K562 (cell line): ENCODE measurements at places on chromosomes 13 and 19. TPM values are rescaled to one million over a fixed set of nuclear protein-coding genes. Genes with fewer than 3 reads are reported as not detected.

FAM83E gene
- total RNA-seq, result 0.71 and 1.3 TPM in 2 replicates

ICAM5 gene
- 69.7 and 89.5 TPM in 2 replicates for total RNA-seq

GRCh38 chr19:51060336-51060735 is 4.6 kb downstream of the KLK13 start:
- no peaks in the 10 kb centered on the region for H3K36me3 ChIP-seq
- no peak overlapping the region for H3K4me3 ChIP-seq
- DNase-seq, result no peak
- H3K27me3 ChIP-seq, result no peaks in the 10 kb centered on the region

- H3K4me3 ChIP-seq, result no peak overlapping the region
- H3K27ac ChIP-seq, result no peak overlapping the region
- no peaks in the 10 kb centered on the region for H3K4me1 ChIP-seq
- no peak for DNase-seq
Observed at GRCh38 chr13:49560270-49561061, 24.9 kb downstream of the RCBTB1 start.

MBD3 gene
- 114 and 137 TPM in 2 replicates for total RNA-seq

ZFP14 gene
- total RNA-seq, result 0.65 and 1.2 TPM in 2 replicates

- no peaks in the 10 kb centered on the region for H3K36me3 ChIP-seq
- H3K4me1 ChIP-seq, result no peaks in the 10 kb centered on the region
- DNase-seq, result no peak
- no peak overlapping the region for H3K4me3 ChIP-seq
- peaks cover 8% of the 10 kb centered on the region; the same call in 1 of the 3 replicates for H3K27me3 ChIP-seq
Observed at GRCh38 chr19:54484451-54484850, 11.4 kb upstream of the CDC42EP5 start.

GRCh38 chr19:53971673-53972072 is 8.9 kb downstream of the CACNG8 start:
- peaks cover 33% of the 10 kb centered on the region for H3K27me3 ChIP-seq
- no peaks in the 10 kb centered on the region for H3K36me3 ChIP-seq
- DNase-seq, result no peak
- no peaks in the 10 kb centered on the region for H3K4me1 ChIP-seq
- no peak overlapping the region for H3K27ac ChIP-seq

GRCh38 chr13:37381502-37381901 is 217.1 kb downstream of the POSTN start:
- no peaks in the 10 kb centered on the region for H3K27me3 ChIP-seq
- no peaks in the 10 kb centered on the region for H3K4me1 ChIP-seq
- DNase-seq, result no peak

TRAPPC6A gene
- total RNA-seq, result 17.8 and 20.2 TPM in 2 replicates

TPTE2 gene
- not detected in 2 replicates for total RNA-seq

- no peak overlapping the region for H3K4me3 ChIP-seq
- no peak for DNase-seq
Observed at GRCh38 chr19:54369082-54369687, 4.5 kb upstream of the LAIR1 start.

MEIOSIN gene
- 1.5 and 2.0 TPM in 2 replicates for total RNA-seq

SIGLEC5 gene
- not detected in 2 replicates for total RNA-seq

DNA sequence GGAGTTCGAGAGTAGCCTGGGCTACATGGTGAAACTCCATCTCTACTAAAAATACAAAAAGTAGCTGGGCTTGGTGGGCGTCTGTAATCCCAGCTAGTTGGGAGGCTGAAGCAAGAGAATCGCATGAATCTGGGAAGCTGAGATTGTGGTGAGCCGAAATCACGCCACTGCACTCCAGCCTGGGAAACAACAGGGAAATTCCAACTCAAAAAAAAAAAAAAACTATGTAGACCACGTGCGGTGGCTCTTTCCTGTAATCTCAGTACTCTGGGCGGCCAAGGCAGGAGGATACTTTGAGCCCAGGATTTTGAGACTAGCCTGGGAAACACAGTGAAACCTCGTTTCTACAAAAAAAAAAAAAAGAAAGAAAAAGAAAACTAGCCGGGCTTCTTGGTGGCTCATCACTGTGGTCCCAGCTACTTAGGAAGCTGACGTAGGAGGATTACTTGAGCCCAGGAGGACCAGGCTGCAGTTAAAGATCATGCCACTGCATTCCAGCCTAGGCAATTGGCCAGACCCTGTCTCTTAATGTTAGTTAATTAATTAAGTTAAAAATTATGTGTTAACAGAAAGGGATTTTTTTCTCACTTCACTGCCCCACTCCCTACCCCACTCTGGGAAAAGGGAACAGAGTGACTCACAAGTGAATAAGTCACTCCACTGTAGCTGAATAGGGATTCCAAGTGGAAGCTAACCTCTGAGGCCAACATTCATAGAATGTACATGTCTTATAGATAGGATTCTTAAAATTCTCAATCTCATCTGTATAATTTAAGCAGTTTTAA is 2.2 kb downstream of the ZNF83 start:
- no peaks in the 10 kb centered on the region for H3K27me3 ChIP-seq
- no peak for DNase-seq
- H3K4me3 ChIP-seq, result no peak overlapping the region
- no peak overlapping the region for H3K27ac ChIP-seq

DNA sequence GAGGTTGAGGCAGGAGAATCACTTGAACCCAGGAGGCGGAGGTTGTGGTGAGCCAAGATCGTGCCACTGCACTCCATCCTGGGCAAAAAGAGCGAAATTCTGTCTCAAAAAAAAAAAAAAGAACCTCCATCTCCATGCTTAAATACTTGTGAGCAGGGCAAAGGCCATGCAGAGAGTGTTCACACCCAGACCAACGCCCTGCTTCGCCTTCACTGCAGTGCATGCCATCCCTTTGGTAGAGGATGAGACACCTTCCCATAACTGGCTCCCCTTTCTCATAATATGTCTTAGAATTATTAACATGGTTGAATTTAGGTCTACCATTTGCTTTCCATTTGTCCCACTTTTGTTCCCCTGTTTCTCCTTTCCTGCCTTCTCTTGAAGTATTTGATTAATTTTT is 15.4 kb downstream of the BBC3 start:
- H3K36me3 ChIP-seq, result peaks cover 14% of the 10 kb centered on the region; the same call in 2 of the 3 replicates
- H3K4me3 ChIP-seq, result no peak overlapping the region
- no peaks in the 10 kb centered on the region for H3K27me3 ChIP-seq
- DNase-seq, result no peak

NPAS1 gene
- 5.2 and 5.3 TPM in 2 replicates for total RNA-seq

- DNase-seq, result no peak
- no peaks in the 10 kb centered on the region for H3K4me1 ChIP-seq
- H3K36me3 ChIP-seq, result no peaks in the 10 kb centered on the region
- H3K4me3 ChIP-seq, result no peak overlapping the region
Observed at GRCh38 chr13:101453784-101454201, 1.3 kb downstream of the ITGBL1 start.

CAPN12 gene
- 3.7 and 4.8 TPM in 2 replicates for total RNA-seq

GRCh38 chr13:27293076-27293691 is 22.6 kb downstream of the RASL11A start:
- no peaks in the 10 kb centered on the region for H3K4me1 ChIP-seq
- no peak overlapping the region for H3K27ac ChIP-seq
- no peak for DNase-seq
- H3K4me3 ChIP-seq, result no peak overlapping the region

GRCh38 chr19:861756-862580 is 2.5 kb downstream of the CFD start:
- peak overlapping the region; percentile 62 for H3K4me3 ChIP-seq
- peaks cover 25% of the 10 kb centered on the region for H3K4me1 ChIP-seq
- peak overlapping the region; percentile 91; the same call in 2 of the 3 replicates for H3K27ac ChIP-seq
- DNase-seq, result peak; percentile 94

DNA sequence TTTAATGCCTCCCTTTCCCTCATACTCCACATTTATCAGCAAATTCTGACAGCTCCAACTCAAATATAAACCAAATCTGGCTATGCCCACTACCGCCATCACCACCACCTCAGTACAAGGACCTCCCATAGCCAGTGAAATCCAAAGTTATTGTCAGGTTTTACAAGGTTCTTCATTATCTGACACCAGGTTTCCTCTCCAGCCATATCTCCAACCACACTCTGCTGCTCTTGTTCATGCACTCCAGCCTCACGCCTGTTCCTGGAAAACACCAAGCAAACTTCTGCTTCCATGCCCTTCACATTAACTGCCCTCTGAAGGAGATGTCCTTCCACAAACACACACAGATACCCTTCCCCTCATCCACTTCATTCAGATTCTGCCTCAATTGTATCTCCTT is 102.2 kb upstream of the MIR17HG start:
- no peaks in the 10 kb centered on the region for H3K27me3 ChIP-seq
- no peaks in the 10 kb centered on the region for H3K36me3 ChIP-seq
- no peaks in the 10 kb centered on the region for H3K4me1 ChIP-seq
- no peak overlapping the region for H3K4me3 ChIP-seq
- DNase-seq, result no peak

- H3K4me1 ChIP-seq, result no peaks in the 10 kb centered on the region
- H3K27ac ChIP-seq, result no peak overlapping the region
- no peaks in the 10 kb centered on the region for H3K36me3 ChIP-seq
Observed at GRCh38 chr13:106523576-106523975, 11.9 kb downstream of the EFNB2 start.

GRCh38 chr13:41312176-41312500 is 1.1 kb downstream of the NAA16 start:
- H3K27me3 ChIP-seq, result no peaks in the 10 kb centered on the region
- H3K4me1 ChIP-seq, result peaks cover 7% of the 10 kb centered on the region; the same call in 2 of the 3 replicates
- peak; percentile 18 for DNase-seq
- peak overlapping the region; percentile 98 for H3K4me3 ChIP-seq
- H3K27ac ChIP-seq, result peak overlapping the region; percentile 91

FCAR gene
- not detected in 2 replicates for total RNA-seq

SERPINE3 gene
- total RNA-seq, result not detected in 2 replicates

OR1I1 gene
- not detected in 2 replicates for total RNA-seq

GRCh38 chr13:110367620-110368019 is 60.5 kb downstream of the COL4A2 start:
- no peaks in the 10 kb centered on the region; the same call in 2 of the 3 replicates for H3K27me3 ChIP-seq
- no peak for DNase-seq
- H3K4me1 ChIP-seq, result no peaks in the 10 kb centered on the region
- no peaks in the 10 kb centered on the region for H3K36me3 ChIP-seq

COX7A1 gene
- total RNA-seq, result not detected in 2 replicates

GRCh38 chr19:39236527-39236926 is 8.3 kb downstream of the IFNL3 start:
- H3K36me3 ChIP-seq, result no peaks in the 10 kb centered on the region
- H3K4me3 ChIP-seq, result no peak overlapping the region
- DNase-seq, result no peak
- no peak overlapping the region for H3K27ac ChIP-seq

DNA sequence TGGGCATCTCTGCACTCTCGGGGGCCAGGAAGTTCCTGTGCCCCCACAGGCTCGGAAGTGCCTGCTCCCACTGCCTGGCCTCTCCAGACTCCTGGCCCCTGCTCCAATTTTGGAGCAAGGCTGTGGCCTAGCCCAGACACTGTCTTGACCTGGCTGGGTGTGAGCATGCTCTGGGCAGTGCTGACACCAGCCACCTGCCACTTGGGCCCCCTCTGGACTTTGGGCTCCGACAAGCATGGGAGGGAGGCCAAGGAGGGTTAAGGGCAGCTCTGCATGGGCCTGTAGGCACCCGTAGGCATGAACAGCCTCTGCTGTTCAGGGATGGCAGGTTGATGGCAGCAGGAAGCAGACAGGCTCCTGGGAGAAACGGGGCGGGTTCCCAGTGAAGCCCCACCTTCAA is 26.0 kb upstream of the RBM26 start:
- H3K27me3 ChIP-seq, result no peaks in the 10 kb centered on the region
- peaks cover 3% of the 10 kb centered on the region; the same call in 1 of the 2 replicates for H3K4me1 ChIP-seq
- no peak overlapping the region for H3K27ac ChIP-seq
- H3K4me3 ChIP-seq, result no peak overlapping the region
- H3K36me3 ChIP-seq, result no peaks in the 10 kb centered on the region
- DNase-seq, result no peak

ZNF99 gene
- not detected in 2 replicates for total RNA-seq

GRCh38 chr13:112431734-112432133 is 55.6 kb downstream of the SPACA7 start:
- DNase-seq, result no peak
- no peaks in the 10 kb centered on the region for H3K36me3 ChIP-seq
- H3K4me1 ChIP-seq, result no peaks in the 10 kb centered on the region

GRCh38 chr19:3367628-3368440 is 1.5 kb downstream of the NFIC start:
- peak overlapping the region; percentile 73 for H3K4me3 ChIP-seq
- H3K36me3 ChIP-seq, result peaks cover 35% of the 10 kb centered on the region; the same call in 2 of the 3 replicates
- peak; percentile 38 for DNase-seq
- H3K27me3 ChIP-seq, result no peaks in the 10 kb centered on the region

DNA sequence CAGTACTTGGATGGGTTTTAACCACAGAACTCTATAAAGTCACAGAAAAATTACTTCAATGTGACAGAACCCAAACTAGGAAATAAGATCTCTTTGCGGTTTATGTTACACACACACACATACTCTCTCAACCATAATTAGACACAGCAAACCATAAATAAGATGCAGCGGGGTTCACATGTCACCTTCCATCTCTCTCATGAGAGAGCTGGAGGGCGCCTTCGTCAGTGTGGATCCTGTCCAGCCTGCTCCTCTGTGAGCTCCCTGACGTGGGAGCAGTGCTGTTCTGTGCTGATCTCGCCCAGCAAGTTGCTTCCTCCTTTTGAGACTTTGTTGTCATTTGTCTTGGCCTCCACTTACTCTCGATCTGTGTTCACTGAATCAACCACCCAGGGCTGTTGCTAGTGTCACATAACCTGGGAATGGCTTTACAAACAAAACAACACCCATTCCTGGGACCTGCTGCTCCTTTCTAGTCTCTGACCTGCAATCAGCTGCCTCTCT is 204.9 kb upstream of the KL start:
- H3K4me3 ChIP-seq, result no peak overlapping the region
- H3K27me3 ChIP-seq, result no peaks in the 10 kb centered on the region
- no peak for DNase-seq
- no peaks in the 10 kb centered on the region for H3K4me1 ChIP-seq
- H3K36me3 ChIP-seq, result no peaks in the 10 kb centered on the region
- no peak overlapping the region for H3K27ac ChIP-seq

DNA sequence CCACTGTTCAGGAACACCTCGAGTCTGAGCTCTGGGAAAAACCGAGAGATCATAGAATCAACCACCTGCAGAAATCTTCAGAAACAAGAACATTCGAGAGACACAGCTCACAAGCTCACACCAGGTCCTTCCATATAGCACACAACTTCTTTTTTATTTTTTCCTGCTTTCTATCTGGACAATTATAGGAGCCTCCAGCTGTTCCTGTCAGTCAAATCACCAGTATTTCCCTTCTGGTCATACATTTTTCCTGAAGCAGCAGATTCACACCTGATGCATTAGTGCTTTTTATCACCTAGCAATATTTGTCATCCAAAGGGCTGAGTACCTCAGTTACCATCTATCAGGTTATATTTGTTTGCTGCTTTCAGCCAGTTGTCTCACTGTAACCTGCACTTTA is 323.5 kb downstream of the FOXO1 start:
- no peaks in the 10 kb centered on the region for H3K36me3 ChIP-seq
- H3K27me3 ChIP-seq, result no peaks in the 10 kb centered on the region
- no peaks in the 10 kb centered on the region for H3K4me1 ChIP-seq
- no peak for DNase-seq
